T-helper 2 cell treated with Interferon-gamma antibody and Interleukin-4, amounts not matched to agents 100 ng/mL and 5 ng/mL, for 36 hours (primary cell): ENCODE measurements at places on chromosomes 5 and 9. TPM values are rescaled to one million over a fixed set of nuclear protein-coding genes. Genes with fewer than 3 reads are reported as not detected.

The LECT2 gene
- total RNA-seq = not detected in 2 replicates

The SPINK1 gene
- not detected in 2 replicates for total RNA-seq

The PCSK1 gene
- not detected in 2 replicates for total RNA-seq

The SPINK5 gene
- not detected in 2 replicates for total RNA-seq

The ARL14EPL gene
- total RNA-seq = not detected in 2 replicates

The ARID3C gene
- total RNA-seq = 0.14 TPM in 2 replicates

The GABRA6 gene
- not detected in 2 replicates for total RNA-seq

The NIPAL4 gene
- total RNA-seq = 0.48 and 0.82 TPM in 2 replicates

The FRRS1L gene
- total RNA-seq = not detected in 2 replicates

The PMPCA gene
- 58.5 and 62.4 TPM in 2 replicates for total RNA-seq

The IL7R gene
- total RNA-seq = 128 and 132 TPM in 2 replicates

The FGF18 gene
- total RNA-seq = 0.20 TPM in 1 of 2 replicates, not detected in the other

The FSTL4 gene
- not detected in 2 replicates for total RNA-seq

The LCP2 gene
- total RNA-seq = 380 and 381 TPM in 2 replicates

The PCDHGA2 gene
- total RNA-seq = 0.14 and 0.23 TPM in 2 replicates

The ATP6V1G1 gene
- total RNA-seq = 76.6 and 77.6 TPM in 2 replicates

The CLIC3 gene
- total RNA-seq = 0.91 TPM in 2 replicates

The PCDHGA3 gene
- 0.23 and 0.34 TPM in 2 replicates for total RNA-seq

The CCDC152 gene
- 6.3 TPM in 2 replicates for total RNA-seq

The ECM2 gene
- total RNA-seq = not detected in 2 replicates

The ANKS6 gene
- 6.3 and 7.6 TPM in 2 replicates for total RNA-seq

The TXNDC8 gene
- total RNA-seq = not detected in 2 replicates

The MAST4 gene
- total RNA-seq = 14.0 and 14.3 TPM in 2 replicates

The PPIC gene
- total RNA-seq = not detected in 2 replicates

The HEMGN gene
- total RNA-seq = 3.0 and 3.6 TPM in 2 replicates

The CSF1R gene
- total RNA-seq = 0.14 TPM in 1 of 2 replicates, not detected in the other

The NAIF1 gene
- 13.2 and 14.0 TPM in 2 replicates for total RNA-seq

The SVEP1 gene
- total RNA-seq = not detected in 2 replicates

The MARCOL gene
- total RNA-seq = not detected in 2 replicates

The ALDH1A1 gene
- total RNA-seq = not detected in 2 replicates

The EPB41L4B gene
- total RNA-seq = 0.11 TPM in 1 of 2 replicates, not detected in the other

The CHSY3 gene
- not detected in 2 replicates for total RNA-seq

The ANGPTL2 gene
- not detected in 2 replicates for total RNA-seq
